ENCODE measurements at places on chromosomes 3 and 15. TPM values are rescaled to one million over a fixed set of nuclear protein-coding genes. Genes with fewer than 3 reads are reported as not detected.

DNA sequence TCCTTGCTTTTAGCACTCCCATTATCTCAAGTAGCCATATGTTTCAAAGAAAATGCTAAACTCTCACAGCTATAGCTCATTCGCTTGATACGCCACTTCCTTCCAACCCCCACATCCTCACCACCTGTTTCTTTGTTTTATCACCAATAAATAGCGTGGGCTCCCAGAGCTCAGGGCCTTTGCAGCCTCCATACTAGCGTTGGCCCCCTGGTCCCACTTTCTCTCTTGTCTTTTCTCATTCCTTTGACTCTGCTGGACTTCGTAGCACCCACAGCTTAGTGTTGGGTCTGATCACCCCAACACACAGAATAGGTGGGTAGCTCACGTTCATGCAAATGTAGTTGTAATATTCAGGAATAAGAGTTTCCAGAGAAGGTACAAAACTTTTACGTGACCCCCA, 4.1 kb upstream of the GPD1L start:
- no peak overlapping the region for H3K27ac ChIP-seq
- H3K27me3 ChIP-seq: no peaks in the 10 kb centered on the region
- H3K4me3 ChIP-seq: no peak overlapping the region
- H3K36me3 ChIP-seq: peaks cover 3% of the 10 kb centered on the region
- peaks cover 11% of the 10 kb centered on the region for H3K4me1 ChIP-seq
- no peak for DNase-seq

PPP1R14D gene
- total RNA-seq: not detected

DNA sequence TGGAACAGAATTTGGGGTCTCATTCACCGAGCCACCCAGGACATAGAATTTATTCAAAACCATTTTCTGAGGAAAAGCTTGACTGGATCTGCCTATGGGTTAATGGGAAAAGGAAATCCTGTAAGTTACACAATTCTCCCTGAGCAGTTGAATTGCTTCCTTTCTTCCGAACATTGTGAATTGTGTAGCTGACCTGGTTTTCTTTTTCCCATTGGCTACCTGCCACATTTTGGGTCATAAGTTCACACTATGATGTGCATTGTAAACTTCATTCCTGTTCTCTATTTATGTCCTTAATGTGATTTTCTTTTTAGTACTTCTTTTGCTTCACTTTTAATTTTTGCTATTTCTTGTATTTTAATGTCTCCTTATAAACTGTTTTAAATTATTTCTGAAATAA, 386.0 kb upstream of the LRRC3B start:
- no peaks in the 10 kb centered on the region for H3K36me3 ChIP-seq
- no peaks in the 10 kb centered on the region for H3K4me1 ChIP-seq
- H3K27me3 ChIP-seq: no peaks in the 10 kb centered on the region
- no peak for DNase-seq

XIRP1 gene
- 2.2 TPM for total RNA-seq

GRCh38 chr3:31779514-31779913, 201.5 kb downstream of the OSBPL10 start:
- H3K27ac ChIP-seq: no peak overlapping the region
- peaks cover 5% of the 10 kb centered on the region for H3K36me3 ChIP-seq
- peaks cover 13% of the 10 kb centered on the region for H3K4me1 ChIP-seq
- no peak overlapping the region for H3K4me3 ChIP-seq
- no peak for DNase-seq

DNA sequence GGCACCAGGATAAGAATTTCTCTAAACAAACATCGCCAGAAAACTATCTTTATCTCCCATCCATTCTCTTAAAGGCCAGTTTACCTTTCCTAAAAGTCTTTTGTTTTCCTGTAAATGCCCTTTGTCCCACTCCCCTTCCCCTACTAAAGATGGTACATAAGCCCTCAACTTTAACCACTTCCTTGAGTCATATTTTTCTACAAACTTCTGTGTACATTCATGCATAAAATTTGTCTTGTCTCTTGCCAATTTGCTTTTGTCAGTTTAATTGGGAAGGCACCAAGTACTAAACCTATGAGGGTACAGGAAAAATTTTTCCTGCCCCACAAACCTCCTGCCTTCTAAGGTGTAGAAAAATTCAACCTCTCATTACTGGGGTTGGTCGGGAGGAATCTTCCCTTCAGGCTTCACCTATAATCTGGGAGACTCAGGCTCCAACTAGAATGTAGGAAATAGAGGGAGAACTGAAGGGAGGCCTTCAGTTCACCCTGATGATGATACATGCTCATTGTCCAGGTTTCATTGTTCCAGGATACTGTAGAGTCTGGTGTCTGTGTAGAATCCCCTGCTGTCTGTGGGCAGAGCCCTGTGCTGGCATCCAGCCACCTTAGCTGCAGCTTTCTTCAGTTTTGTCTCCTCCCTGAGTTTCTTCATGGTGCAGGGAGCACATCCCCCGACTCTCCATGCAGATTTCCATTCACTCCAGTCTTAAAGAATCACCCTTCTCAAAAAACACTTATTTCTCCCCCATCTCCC, 53.2 kb downstream of the CD200R1L start:
- no peak overlapping the region for H3K27ac ChIP-seq
- no peaks in the 10 kb centered on the region for H3K36me3 ChIP-seq
- H3K4me1 ChIP-seq: peaks cover 32% of the 10 kb centered on the region
- H3K4me3 ChIP-seq: no peak overlapping the region
- H3K27me3 ChIP-seq: no peaks in the 10 kb centered on the region

LAMB2 gene
- total RNA-seq: not detected

LEKR1 gene
- total RNA-seq: 0.37 TPM

CNTN6 gene
- not detected for total RNA-seq

GRCh38 chr3:135779590-135780235, 185.8 kb upstream of the PPP2R3A start:
- no peaks in the 10 kb centered on the region for H3K4me1 ChIP-seq
- no peaks in the 10 kb centered on the region for H3K36me3 ChIP-seq
- H3K27me3 ChIP-seq: no peaks in the 10 kb centered on the region
- no peak for DNase-seq
- H3K4me3 ChIP-seq: no peak overlapping the region

Measured in activated CD4-positive, alpha-beta T cell treated with anti-CD3 and anti-CD28 coated beads for 36 hours (primary cell).